Putamen (tissue), 1 donor: ENCODE measurements at places on chromosomes 13 and 19.

GRCh38 chr13:70623239-70623638, 515.0 kb upstream of the KLHL1 start:
- DNase-seq = no peak

DNA sequence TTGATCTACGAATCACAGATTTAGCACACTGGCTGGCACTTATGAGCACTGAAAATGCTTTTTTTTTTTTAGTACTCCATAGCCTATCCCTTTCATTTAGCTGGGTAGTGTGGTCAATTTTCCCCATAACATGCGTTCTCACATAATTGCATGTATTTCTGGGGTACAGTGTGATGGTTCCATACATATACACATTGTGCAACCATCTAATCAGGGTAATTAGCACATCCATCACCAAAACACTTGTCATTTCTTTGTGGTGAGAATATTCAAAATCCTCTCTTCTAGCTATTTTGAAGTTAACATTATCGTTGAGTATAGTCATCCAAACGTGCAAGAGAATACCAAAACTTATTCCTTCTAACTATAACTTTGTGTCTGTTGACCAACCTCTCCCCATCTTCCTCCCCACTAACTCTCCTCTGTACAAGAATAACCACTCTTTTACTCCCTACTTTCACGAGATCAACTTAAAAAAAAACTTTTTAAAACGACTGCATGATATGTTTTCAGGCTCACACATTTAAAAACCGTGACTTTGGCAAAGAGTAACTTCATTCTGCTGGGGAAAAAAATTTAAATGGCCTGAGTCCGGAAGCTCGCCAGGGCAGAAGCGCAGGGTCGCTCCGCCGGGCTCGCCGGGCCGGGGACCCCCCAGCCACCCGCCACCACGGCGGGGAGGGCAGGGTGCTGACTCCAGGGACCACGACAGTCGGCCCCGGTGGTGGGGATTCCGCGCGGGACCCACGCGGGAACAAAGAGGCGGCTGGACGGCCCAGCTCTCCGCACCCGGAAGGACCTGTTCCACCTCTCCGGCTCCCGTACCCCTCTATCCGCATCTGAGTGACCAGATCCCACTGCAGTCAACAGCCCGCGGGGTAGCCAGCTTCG, 868 bp upstream of the UBAC2 start:
- DNase-seq = no peak

GRCh38 chr13:30509254-30510050, 43.7 kb upstream of the HMGB1 start:
- no peak for DNase-seq

GRCh38 chr19:18848878-18849661, 17.3 kb downstream of the UPF1 start:
- peak; percentile 69 for DNase-seq

DNA sequence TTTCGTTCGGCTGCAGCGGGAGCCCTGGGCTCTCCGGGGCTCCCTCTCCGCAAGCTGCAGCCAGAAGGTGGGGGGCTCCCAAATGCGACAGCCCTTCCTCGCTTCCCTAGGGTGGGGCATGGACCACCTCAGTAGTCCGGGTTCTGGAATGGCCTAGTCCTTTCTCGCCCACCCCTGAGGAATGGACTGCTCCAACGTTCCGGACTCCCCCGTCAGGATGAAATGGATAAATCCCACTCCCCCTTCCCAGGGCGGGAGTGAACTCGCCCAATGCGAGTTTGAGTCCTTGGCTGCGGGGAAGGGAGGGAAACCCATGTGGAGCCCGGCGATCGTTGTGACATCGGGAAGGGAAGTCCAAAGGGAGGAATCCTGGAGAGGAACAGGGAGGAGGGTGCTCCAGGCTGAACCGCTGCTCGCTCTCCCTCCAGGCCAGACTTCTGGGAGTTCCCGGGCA, 5.5 kb downstream of the HRC start:
- peak; percentile 68 for DNase-seq

- no peak for DNase-seq
Measured at GRCh38 chr13:46896341-46897137, at the start of gene HTR2A. Gene HTR2A (minus strand): TSS chr13:46897053. CDS start chr13:46895906, 1,147 bp downstream.

GRCh38 chr19:54325194-54325621, 12.2 kb upstream of the LILRA5 start:
- no peak for DNase-seq

DNA sequence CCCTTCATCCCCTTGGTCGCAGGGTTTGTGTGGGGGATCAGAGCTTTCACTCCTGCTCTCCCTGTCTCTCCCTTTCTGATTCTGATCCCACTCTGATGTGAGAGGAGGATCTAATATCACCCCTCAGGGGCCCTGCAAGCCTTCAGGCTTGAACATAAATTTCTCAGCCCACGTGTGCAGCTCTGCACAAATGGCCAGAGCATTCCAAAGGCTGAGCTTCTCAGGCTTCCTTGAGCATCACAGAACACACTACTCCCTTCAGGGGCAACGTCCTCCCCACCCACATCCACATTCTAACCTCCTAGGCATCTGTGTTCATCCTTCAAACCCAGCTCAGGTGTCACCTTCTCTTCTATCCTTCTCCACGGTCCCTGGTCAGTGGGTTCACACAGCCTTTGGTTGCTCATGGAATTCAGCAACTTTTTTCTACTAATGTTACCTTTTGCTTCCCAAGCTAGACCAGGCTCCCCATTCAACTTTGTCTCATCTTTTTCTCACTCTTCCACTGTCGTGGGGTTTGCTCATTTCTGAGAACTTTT, 24.4 kb upstream of the DOCK9 start:
- no peak for DNase-seq

- no peak for DNase-seq
Measured at GRCh38 chr19:16418597-16418962, 53.2 kb downstream of the EPS15L1 start.

GRCh38 chr19:1422360-1422759, 15.0 kb downstream of the DAZAP1 start:
- DNase-seq = no peak

GRCh38 chr13:47332149-47332548, 435.3 kb upstream of the HTR2A start:
- no peak for DNase-seq

DNA sequence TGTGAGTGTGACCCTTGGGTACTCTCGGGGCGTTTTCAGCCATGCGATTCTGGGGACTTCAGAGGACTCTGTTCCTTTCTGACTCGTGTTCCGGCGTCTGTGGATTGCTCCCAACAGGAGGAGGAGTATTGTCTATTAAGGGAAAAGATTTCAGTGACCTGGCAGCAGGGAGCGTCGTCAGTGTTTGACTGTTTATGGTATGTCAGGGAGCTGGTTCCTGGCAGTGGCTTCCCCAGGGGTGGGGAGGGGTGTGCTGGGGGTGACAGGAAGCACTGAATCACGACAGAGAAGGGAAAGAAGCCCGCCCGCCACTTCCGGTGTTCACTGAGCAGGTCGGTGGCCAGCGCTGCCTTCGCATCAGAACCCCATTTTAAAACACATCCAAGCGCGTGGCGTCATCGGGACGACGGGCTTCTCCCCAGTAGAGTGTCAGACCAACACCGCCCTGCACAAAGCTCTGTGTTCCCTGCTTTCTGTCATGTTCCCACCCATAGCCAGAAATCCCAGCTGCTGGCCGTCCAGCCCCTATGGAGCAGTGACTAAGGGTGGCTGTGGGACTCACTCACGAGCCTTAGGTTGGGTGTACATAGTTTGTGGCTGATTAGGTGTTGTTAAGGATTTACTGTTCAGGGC, 33.8 kb downstream of the COL4A2 start:
- DNase-seq = peak; percentile 9

DNA sequence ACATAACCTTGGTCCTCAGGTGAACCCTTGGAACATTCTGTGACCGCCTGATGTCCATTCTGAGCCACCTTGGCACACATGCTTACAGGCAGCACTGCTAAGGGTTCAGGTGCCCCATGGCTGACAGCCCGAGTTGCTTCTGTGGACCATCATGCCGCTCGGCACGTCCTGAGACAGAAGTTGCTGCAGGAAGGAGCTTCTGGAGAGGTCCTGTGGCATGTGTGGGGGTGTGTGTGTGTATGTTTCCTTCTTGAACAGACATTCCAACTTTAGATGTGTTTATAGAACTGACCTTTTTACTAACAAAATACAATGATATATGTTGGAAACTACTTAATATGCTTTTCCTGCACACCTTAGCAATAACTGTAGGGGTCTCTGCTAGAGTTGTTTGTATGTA, 4.8 kb upstream of the C1QTNF9 start:
- DNase-seq = no peak

- no peak for DNase-seq
Measured at GRCh38 chr13:25967144-25967543, 84.7 kb downstream of the SHISA2 start.

GRCh38 chr19:48659768-48660167, 13.0 kb downstream of the NTN5 start:
- DNase-seq = no peak

DNA sequence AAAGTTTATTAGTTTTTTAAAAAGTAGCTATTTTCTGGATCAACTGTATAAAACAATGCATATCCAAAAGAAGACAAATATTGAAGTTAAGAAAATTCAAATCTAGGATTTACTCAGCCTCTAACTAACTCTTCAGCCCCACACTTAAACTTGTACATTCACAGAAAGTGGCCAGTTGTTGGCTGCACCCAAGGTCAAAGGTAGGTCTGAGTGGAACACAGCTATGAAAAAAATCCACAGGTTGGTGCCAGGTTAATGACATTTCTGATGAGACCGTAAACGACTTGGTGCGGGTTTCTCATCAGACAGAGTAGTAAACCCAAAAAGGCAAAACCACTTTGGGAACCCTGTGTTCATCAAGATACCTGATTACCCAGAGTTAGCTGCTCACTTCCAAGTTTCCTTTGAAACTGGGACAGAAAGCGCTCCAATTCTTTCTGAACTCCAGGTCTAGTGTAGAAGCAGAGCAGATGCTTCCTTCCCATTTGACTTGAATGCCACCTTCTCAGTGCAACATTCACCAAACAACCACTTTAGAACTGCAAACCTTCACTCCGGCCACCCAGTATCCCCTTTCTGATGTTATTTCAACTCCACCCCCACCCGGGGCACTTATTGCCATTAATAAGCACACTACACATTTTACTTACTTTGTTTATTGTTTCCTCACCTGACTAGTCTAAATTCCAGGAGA, 208.3 kb upstream of the STARD13 start:
- no peak for DNase-seq

DNA sequence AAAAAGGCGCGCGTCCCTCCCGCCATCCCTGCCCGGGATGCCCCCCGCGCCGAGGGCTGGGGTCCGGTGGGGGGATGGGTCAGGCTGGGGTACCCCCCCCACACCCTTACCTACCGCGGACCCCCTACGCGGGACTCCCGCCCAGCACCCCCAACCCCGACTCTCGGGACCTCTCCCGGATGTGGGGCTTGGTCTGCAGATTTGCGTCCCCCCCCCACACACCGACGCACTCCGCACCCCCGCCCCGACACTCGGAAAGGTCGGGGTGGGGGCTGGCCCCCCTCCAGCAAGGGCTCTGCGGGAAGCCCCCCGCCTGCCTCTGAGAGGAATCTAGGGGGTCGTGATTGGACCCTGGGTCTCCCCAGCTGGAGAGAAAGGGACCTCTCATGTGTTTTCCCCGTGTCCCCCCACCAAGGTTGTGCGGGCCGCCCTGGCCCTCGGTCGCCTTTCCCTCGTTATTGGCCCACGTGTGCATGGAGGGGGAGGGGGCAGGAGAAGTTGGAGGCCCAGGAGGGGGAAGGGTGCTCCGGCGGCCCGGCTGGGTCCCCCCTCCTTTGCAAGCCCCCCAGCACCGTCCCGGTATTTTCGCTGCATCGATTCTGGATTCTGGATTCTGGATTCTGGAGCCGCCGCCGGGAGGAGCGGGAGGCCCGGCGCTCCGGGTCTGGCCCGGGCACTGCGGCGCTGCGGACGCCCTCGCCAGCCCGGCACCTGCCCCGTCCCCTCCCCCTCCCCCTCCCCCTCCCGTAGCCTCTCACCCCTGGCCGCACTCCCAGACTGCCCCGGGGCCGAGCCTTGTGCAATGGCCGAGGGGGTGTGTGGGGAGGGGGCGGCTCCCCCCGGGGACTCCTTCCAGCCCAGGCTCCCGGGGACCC, 607 bp downstream of the NFIC start:
- no peak for DNase-seq

- DNase-seq = no peak
Measured at GRCh38 chr13:80367473-80367872, 26.5 kb upstream of the SPRY2 start.

GRCh38 chr19:33469171-33470039, 52.2 kb downstream of the PEPD start:
- no peak for DNase-seq

DNA sequence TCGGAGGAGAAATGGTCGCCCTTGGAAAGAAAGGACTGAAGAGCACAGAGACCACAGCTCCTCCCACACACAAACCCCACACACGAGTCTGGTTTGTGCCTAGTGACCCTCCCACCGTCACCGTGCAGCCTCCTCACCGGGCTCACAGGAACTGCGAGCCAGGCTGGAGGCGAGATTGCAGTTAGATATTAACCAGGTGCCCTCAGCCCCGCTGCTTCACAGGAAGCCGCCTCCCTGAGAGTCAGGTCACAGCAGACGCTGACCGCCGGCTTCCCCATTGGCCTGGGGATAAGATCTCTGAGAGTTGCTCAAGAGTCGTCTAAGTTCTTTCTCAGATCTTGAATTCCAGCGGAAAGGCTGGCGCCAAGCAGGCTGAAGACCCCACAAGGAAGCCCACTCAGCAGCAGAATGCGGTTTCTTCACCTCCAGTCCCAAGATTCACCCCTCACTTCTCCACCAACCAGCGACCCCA, 870 bp downstream of the ZNF44 start:
- DNase-seq = no peak

DNA sequence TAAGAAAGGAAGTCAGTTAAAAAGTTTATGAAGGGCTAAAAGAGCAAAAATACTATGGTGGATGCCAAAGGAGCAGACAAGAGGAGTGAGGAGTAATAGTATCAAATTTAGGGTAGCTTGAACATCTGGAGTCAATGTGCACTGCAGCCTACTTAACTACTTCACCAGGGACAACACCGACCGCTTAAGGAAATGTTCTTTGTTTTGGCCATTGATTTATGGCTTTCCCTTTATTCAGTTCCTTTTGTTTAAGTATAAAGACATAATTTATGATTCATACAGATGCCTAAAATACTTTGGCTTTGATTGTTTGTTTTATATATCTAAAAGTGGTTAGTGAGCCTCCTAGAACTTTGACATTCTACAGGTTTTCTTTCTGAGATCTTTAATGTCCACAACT, 276.3 kb upstream of the PRR20A start:
- DNase-seq = no peak
